SK-MEL-5 (cell line): ENCODE measurements at places on chromosomes 2 and 18. TPM values are rescaled to one million over a fixed set of nuclear protein-coding genes. Genes with fewer than 3 reads are reported as not detected.
A peak's percentile ranks its signal among the peaks of the same experiment; 100 is the strongest.

DNA sequence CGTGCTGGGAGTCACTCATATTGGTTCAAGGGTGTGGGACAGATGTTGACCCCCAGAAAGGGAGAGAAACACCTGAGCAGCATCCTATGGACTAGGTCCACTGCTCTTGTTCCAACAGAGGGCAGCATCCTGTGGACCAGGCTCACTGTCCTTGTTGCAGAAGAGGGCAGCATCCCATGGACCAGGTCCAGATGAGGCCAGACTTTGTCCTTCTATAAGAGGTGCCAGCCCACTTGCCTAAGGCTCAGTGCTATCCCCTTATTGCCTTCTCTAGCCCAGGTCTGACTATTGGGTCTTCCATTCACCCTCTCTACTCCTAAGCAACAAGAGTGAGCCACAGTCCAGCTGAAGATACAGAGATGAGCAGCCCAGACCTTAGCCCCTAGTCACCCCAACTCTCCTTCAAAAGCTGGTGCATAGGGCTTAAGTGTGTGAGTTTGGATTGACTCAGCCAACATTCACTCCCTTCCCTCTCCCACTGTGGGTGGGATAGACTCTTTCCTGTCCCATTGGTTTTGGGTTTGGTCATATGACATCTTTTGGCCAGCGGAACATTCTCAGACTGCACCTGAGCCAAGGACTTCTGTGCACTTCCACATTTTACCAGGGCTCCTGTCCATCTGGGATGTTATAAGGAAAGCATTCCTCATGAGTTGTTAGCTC is 132.4 kb upstream of the GPC1 start:
- DNase-seq, result no peak

- DNase-seq, result no peak
These were observed 163.5 kb upstream of the SOX11 start for GRCh38 chr2:5528706-5529105.

DNA sequence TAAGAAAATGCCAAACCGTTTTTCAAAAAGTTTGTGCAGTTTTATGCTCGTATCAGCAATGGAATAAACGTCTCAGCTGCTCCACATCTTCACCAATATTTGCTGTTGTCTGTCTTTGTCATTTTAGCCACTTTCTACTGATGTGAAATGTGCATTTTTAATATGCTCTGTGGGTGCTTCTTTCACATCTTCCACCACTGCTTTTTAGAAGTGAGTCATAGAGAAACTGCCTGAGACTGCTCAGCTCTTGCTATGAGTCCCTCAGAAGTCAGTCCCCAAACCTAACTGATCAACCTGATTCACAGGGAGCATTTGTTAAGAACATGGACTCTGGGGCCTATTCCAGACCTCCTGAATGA is 41.0 kb upstream of the EPC2 start:
- no peak for DNase-seq

- DNase-seq, result no peak
These were observed 244.4 kb downstream of the ALK start for GRCh38 chr2:29676886-29677453.

- no peak for DNase-seq
These were observed 10.3 kb upstream of the FZD7 start for GRCh38 chr2:202023198-202023903.

DNA sequence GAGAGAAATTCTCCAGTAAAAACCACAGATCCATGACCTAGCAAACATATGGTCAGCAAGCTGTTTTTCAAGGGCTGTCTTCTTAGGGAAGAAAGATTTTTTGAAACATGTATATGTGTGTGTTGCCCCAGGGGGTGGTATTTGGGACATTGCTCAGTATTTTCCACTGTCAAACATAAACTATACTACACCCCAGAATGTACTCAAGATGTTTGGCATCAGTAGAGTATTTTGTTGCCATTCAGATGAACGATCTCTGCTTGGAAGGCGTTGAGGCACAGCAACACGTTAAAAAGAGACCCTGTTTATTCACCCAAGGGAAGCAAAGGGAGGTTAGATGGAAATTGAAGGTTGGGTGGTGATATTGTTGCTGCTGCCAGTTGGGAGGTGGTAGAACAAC is 30.0 kb downstream of the EEF1B2 start:
- DNase-seq, result no peak

The TPO gene
- not detected in 2 replicates for total RNA-seq

GRCh38 chr2:188326669-188327301 is 35.1 kb downstream of the GULP1 start:
- peak; percentile 90 for DNase-seq

DNA sequence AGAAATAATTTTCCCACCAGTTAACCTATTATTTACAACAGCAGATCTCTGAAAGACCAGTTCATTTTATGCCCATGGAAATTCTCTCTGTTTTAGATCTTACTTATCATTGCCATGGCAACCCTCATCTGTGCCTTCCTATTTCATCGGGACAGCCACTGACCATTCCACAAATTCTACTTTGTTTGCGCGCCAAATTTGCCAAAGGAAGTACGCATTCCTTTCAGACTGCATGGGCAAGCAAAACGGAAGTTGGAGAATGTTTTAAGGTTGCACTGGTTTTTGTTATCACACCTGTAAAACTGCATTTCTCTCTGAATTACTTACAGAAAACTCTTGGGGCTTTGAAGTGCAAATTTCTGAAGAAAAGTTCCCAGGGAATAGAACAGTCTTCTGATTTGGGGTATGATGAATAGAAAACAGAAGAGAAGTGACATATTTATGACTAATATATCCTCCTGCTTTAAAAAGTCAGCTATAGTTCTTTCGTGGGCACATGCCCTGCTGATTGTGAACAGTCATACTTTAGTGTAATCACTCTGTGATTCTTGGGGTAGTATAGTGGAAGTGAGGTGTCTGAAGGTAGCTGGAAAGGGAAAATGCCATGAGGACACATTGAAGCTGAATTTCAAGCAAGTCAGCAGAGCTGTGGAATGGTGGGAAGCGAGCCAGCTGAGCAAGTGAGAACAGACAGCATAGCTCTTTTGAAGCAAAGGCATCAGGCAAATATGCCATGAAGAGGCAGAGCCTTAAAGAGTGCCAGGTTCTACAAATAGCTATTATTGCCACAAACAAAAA is 20.9 kb downstream of the NETO1 start:
- DNase-seq, result no peak

DNA sequence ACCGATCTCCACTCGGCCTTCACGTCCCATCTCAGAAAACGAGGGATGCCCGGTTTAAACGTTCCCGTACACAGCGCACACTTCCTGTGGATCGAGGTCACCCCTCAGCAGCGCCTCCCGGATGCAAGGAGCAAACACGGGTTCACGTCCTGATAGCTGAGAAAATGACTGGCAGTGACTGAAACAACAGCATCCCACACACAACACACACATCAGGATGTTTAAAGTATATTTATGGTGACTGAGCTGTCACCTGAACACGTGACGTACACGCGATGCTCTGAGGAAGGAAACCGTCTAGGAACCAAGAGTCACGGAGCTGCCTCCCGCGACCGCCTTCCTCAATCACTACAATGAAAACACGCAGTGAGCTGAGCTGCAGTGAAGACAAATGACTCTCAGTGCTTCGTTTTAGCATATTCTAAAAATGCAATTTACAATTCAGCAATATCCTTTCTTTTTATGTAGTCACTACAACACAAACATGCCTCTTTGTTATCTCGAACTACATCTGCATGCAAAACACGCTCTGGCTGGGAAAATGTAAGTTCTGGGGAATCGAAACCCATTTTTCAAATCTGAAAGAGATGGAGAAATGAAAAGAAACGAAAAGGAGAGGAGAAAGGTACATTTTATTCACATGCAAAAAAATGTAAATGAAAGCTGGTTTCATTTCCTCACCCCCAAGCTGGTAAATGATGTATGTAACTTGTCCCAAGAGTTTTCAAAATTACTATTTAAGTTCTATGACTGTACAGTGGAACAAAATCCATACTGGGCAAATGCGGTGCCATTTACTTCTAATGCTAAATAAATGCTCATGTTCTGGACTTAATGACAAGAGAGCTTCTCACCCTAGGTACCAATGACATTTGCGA is 19.8 kb downstream of the HDAC4 start:
- DNase-seq, result no peak

- peak; percentile 51 for DNase-seq
These were observed 17.5 kb upstream of the ADAM17 start for GRCh38 chr2:9573013-9573720.

GRCh38 chr18:75773618-75774017 is 346.1 kb upstream of the SMIM21 start:
- no peak for DNase-seq

DNA sequence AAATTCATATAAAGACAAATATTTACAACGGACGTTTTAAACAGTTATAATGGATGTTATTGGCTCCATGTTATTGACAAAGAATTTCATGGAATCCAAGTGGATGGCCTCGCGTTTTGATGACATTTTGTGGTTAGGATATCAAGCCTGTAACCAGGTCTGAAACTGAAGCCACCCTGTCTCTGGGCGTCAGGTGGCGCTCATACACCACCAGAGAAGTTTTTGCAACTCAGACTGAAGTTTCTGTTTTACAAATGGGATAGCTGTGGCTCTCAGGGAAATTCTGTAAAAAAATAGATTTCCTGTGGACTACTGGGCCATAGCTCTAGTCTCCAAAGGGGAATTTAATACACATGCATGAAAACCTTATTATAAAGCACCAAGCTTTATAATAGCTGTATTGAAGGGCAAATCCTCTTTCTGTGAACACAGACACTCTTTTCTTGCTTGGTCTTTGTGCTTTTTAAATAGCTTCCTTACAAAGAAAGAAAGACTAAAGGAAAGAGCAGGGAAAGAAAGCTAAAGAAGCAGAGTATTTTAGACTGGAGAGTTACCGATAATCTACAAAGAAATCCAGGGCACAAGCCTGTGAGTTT is 86.7 kb downstream of the C18orf54 start:
- DNase-seq, result peak; percentile 75

GRCh38 chr2:120228503-120228902 is 5.3 kb upstream of the TMEM185B start:
- no peak for DNase-seq

DNA sequence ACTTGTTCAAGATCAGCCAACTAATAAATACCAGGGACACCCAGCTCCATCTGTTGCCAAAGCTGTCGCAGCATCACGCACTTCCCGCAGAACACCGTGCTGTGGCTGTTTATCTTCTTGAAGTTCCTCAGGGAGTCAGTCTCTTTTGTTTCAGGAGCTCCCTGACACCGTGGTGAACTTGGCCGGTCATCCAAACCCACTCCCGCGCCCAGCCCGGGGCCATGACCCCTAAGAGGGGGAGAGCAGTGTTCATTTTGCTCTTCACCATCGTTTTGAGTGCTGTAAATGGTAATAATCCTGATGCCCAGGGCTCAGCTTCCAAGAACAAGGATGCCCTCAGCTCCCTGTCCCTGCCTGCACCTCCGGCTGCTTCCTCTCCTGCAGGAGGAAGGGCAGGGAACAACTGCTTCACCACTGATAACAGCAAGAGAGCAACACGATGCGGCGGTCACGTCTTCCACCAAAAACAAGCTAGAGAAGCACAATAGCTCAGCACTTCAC is 131.4 kb downstream of the SEPTIN10 start:
- no peak for DNase-seq

- DNase-seq, result no peak
These were observed 85.8 kb upstream of the GLS start for GRCh38 chr2:190794790-190795189.

The CSRNP3 gene
- total RNA-seq, result 0.32 and 0.45 TPM in 2 replicates

The MROH2A gene
- total RNA-seq, result 0.08 TPM in 1 of 2 replicates, not detected in the other

- DNase-seq, result peak; percentile 51
These were observed 83.2 kb upstream of the RND3 start for GRCh38 chr2:150570712-150571111.

The TBR1 gene
- total RNA-seq, result not detected in 2 replicates

GRCh38 chr2:98623657-98624056 is 15.3 kb downstream of the UNC50 start:
- DNase-seq, result no peak

GRCh38 chr2:181828122-181828705 is 63.3 kb upstream of the ITPRID2 start:
- no peak for DNase-seq

- DNase-seq, result no peak
These were observed 15.7 kb upstream of the MBP start for GRCh38 chr18:77148289-77148688.

The B3GNT2 gene
- total RNA-seq, result 33.1 and 34.7 TPM in 2 replicates

GRCh38 chr2:150063432-150063889 is 424.0 kb downstream of the RND3 start:
- no peak for DNase-seq

DNA sequence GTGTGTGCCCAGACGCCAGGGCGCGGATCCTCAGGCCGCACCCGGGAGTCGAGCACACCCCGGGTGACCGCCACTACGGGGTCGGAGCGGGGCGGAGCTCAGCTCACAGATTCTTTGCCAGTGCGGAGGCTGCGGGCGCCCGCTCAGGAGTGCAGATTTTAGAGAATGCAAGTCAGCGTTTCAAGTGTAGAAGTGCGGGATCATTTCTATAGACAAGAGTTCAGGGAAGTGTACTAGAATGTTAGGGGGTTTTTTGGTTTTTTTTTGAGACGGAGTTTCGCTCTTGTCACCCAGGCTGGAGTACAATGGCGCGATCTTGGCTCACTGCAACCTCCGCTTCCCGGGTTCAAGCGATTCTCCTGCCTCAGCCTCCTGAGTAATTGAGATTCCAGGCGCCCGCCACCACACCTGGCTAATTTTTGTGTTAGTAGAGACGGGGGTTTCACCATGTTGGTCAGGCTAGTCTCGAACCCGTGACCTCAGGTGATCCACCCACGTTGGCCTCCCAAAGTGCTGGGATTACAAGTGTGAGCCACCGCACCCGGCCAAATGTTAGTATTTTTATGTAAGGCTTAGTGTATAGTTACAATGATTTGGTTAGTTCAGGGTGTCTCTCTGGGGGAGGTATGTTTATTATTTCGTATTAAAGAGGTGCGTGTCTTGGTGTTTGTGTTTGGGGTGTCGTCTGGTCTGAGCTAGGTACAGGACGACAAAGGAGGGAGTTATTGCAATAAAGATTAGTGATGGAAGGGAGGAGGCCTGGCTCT is 619 bp upstream of the FAM168B start:
- DNase-seq, result peak; percentile 62

The CD226 gene
- total RNA-seq, result 0.50 and 0.77 TPM in 2 replicates

GRCh38 chr2:103656558-103656957 is 894.7 kb downstream of the TMEM182 start:
- no peak for DNase-seq

- peak; percentile 42 for DNase-seq
These were observed 1627.6 kb upstream of the ZEB2 start for GRCh38 chr2:146147448-146148012.

GRCh38 chr2:199469514-199470360 is 12.0 kb upstream of the SATB2 start:
- no peak for DNase-seq

The C2orf78 gene
- not detected in 2 replicates for total RNA-seq

DNA sequence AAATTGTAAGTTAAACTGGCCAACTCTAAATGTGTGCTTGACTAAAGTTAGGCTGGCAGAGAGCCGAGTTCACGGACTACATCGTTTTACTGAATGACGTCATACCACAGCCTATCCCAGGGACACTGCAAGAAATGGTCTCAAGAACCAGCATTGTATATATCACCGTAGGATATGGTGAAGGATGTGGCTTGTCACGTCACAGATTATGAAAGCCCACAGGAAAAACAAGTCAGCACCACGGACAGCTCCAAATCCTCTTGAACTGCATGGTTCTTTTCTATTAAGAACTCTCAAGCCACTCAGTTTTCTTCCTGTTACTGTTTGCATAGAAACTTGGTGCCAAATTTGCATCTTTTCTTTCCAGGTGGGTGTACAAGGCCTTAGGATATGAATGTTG is 85.1 kb upstream of the ACAA2 start:
- DNase-seq, result peak; percentile 57

- no peak for DNase-seq
These were observed 73.5 kb downstream of the SMC6 start for GRCh38 chr2:17680119-17680518.
